T-helper 2 cell treated with Interferon-gamma antibody and Interleukin-4, amounts not matched to agents 5 μg/mL and 100 μg/mL, for 36 hours (primary cell): ENCODE measurements at places on chromosomes 12 and 14.
A peak's percentile ranks its signal among the peaks of the same experiment; 100 is the strongest.

GRCh38 chr12:106080041-106080790 lies 58.5 kb downstream of the NUAK1 start:
- H3K4me3 ChIP-seq = no peak overlapping the region
- H3K36me3 ChIP-seq = no peaks in the 10 kb centered on the region
- H3K27ac ChIP-seq = no peak overlapping the region
- H3K4me1 ChIP-seq = no peaks in the 10 kb centered on the region
- peaks cover 34% of the 10 kb centered on the region for H3K27me3 ChIP-seq
- no peak for DNase-seq

- no peaks in the 10 kb centered on the region for H3K27me3 ChIP-seq
- H3K27ac ChIP-seq = no peak overlapping the region
- H3K4me1 ChIP-seq = no peaks in the 10 kb centered on the region
- no peaks in the 10 kb centered on the region for H3K36me3 ChIP-seq
- no peak overlapping the region for H3K4me3 ChIP-seq
Observed at GRCh38 chr14:103545219-103545914, 16.4 kb downstream of the TRMT61A start.

- no peak for DNase-seq
- H3K36me3 ChIP-seq = no peaks in the 10 kb centered on the region
- H3K27me3 ChIP-seq = no peaks in the 10 kb centered on the region
- no peaks in the 10 kb centered on the region for H3K4me1 ChIP-seq
- no peak overlapping the region for H3K4me3 ChIP-seq
Observed at GRCh38 chr12:38367506-38367905, 50.9 kb downstream of the ALG10B start.

- H3K27me3 ChIP-seq = peaks cover 14% of the 10 kb centered on the region
- no peak overlapping the region for H3K27ac ChIP-seq
- H3K36me3 ChIP-seq = no peaks in the 10 kb centered on the region
- no peak for DNase-seq
Observed at GRCh38 chr14:56056031-56056430, 62.2 kb upstream of the PELI2 start.

GRCh38 chr12:127008755-127009403 lies 1258.1 kb upstream of the TMEM132C start:
- no peak overlapping the region for H3K4me3 ChIP-seq
- H3K4me1 ChIP-seq = no peaks in the 10 kb centered on the region
- no peak overlapping the region for H3K27ac ChIP-seq
- H3K27me3 ChIP-seq = no peaks in the 10 kb centered on the region

- peak; percentile 88 for DNase-seq
- H3K27me3 ChIP-seq = no peaks in the 10 kb centered on the region
- peaks cover 16% of the 10 kb centered on the region for H3K36me3 ChIP-seq
Observed at GRCh38 chr14:70907176-70907995, at the start of gene PCNX1. TSS of gene PCNX1 (plus strand) at chr14:70907459. CDS start at chr14:70907851, 392 bp downstream.

DNA sequence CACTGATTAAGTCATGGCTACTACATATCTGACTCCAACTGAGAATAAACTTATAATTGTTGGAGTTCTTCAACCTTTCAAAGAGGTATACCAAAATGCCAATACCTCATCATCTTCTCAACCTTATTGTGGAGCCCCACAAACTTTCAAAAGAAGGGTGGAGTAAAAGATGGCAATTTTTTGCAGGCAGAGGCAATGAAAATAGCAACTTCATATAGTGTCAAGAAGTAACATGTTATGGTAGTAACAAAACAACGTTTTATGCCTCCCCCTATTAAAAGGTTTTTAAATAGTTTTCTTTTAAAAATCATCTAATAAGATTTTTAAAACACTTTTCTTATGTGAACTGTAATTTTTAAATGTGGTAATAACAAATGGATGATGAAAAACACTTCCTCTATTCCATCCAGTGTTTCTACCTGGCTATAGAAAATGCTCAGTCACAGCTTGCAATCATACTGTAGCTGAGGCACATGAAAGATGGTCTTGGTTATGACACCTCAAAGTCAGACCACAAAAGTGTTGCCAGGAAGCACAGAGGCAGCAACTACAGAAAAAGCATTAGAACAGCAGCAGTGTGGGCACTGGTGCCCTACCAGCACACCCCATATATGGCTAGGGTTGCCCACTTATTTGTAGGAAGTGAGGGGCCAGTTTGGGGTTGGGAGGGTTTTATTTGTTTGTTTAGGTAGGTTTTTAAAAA lies 7.0 kb downstream of the PPP1R12A start:
- peak overlapping the region; percentile 41 for H3K4me3 ChIP-seq
- DNase-seq = peak; percentile 33

DNA sequence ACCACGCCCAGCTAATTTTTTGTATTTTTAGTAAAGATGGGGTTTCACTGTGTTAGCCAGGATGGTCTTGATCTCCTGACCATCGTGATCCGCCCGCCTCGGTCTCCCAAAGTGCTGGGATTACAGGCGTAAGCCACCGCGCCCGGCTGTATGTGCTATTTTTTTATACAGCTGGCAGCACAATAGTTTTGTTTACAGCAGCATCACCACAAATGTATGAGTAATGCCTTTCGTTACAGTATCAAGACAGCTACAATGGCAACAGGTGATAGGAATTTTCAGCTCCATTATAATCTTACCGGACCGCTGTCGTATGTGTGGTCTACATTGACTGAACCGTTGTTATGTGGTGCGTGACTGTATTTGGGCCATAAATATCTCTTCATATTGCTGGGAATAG lies 11.6 kb upstream of the MDM2 start:
- no peak overlapping the region for H3K27ac ChIP-seq
- no peak for DNase-seq
- no peaks in the 10 kb centered on the region for H3K36me3 ChIP-seq

GRCh38 chr12:99915251-99916082 lies 69.3 kb downstream of the ANKS1B start:
- DNase-seq = no peak
- H3K27me3 ChIP-seq = no peaks in the 10 kb centered on the region
- H3K4me1 ChIP-seq = no peaks in the 10 kb centered on the region
- no peak overlapping the region for H3K4me3 ChIP-seq
- no peaks in the 10 kb centered on the region for H3K36me3 ChIP-seq

GRCh38 chr14:72513965-72514659 lies 379.8 kb downstream of the DPF3 start:
- no peak for DNase-seq
- peaks cover 40% of the 10 kb centered on the region for H3K4me1 ChIP-seq
- no peak overlapping the region for H3K4me3 ChIP-seq
- H3K27ac ChIP-seq = no peak overlapping the region

- peaks cover 12% of the 10 kb centered on the region for H3K36me3 ChIP-seq
- no peaks in the 10 kb centered on the region for H3K27me3 ChIP-seq
- peaks cover 53% of the 10 kb centered on the region for H3K4me1 ChIP-seq
Observed at GRCh38 chr14:50039734-50040400, 76.5 kb downstream of the VCPKMT start.

GRCh38 chr12:52415870-52416750 lies 10.0 kb upstream of the KRT82 start:
- no peak for DNase-seq
- peaks cover 3% of the 10 kb centered on the region for H3K27me3 ChIP-seq
- H3K4me1 ChIP-seq = no peaks in the 10 kb centered on the region
- no peak overlapping the region for H3K4me3 ChIP-seq

DNA sequence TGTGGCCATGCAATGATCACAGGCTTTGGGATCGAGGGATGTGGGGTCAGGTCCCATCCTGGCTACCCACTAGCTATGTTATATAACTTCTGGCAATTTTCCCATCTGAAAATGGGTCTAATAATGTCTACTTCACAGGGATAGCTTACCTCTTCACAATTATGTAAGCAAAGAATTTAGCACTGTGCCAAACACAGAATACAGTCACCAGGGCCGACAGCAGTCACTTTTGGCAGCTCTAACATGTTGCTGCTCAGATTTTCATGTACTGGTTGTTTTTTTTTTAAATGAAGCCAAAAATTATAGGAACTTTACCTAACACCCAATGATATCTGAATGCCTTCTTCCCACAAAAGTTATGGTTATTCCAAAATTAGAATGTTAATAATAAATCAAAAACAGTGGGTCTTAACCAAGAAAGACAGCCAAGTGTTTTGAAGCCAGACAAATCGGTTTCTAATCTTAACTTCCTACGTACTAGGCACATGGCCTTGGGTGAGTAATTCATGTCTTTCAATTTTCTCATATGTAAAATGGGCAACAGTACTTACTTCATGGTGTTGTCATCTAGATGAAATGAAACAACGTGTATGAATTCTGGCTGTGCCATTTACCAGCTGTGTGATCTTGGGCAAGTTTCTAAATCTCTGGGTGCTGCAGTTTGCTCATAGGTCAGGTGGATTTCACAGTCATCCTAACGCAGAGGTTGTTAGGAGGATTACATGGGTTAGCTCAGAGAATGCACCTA lies 13.0 kb upstream of the PCED1B start:
- H3K4me3 ChIP-seq = no peak overlapping the region
- no peak for DNase-seq
- H3K4me1 ChIP-seq = no peaks in the 10 kb centered on the region
- no peaks in the 10 kb centered on the region for H3K36me3 ChIP-seq

DNA sequence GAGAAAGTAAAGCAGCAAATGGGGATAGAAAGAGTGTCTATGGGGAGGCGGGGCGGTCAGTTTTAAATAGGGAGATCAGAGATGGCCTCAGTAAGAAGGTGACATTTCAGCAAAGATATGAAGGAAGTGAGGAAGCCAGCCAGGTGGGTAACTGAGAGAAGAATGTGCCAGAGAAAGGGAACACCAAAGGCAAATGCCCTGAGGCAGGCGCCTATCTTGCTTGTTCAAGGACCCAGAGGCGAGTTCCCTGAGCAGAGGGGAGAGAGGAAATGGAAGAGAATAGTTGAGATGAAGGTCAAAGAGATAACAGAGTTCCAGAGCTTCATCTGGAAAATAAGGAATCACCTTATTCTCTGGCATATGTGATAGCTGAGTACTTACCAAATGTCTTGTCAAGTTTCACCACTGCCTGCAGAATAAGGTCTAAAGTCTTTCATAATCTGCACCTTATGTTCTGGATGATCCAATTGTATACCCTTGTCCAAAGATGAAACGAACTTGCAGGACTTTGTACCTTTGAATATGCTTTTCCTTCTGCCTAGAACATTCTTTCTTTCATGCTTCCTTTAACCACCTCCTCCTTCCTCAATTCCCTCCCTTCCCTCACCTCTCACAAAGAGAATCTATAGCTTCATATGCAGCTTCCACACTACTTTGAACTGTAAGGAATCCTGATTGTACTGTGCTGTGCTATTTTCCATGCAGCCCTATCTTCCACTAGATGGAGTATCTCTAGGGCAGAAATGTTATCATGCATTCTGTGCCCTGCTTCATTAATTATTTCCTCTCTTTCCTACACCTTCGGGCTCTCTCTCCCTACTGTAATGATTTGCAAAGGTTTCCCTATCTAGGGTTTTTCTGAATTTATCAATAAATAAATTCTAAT lies 38.5 kb downstream of the GNPTAB start:
- H3K4me1 ChIP-seq = peaks cover 42% of the 10 kb centered on the region
- H3K27ac ChIP-seq = peak overlapping the region; percentile 58
- peaks cover 48% of the 10 kb centered on the region for H3K36me3 ChIP-seq
- peak overlapping the region; percentile 3 for H3K4me3 ChIP-seq
- DNase-seq = no peak

GRCh38 chr12:103373088-103373523 lies 122.7 kb downstream of the C12orf42 start:
- no peak overlapping the region for H3K4me3 ChIP-seq
- DNase-seq = no peak
- no peaks in the 10 kb centered on the region for H3K27me3 ChIP-seq
- H3K4me1 ChIP-seq = no peaks in the 10 kb centered on the region
- H3K27ac ChIP-seq = no peak overlapping the region

DNA sequence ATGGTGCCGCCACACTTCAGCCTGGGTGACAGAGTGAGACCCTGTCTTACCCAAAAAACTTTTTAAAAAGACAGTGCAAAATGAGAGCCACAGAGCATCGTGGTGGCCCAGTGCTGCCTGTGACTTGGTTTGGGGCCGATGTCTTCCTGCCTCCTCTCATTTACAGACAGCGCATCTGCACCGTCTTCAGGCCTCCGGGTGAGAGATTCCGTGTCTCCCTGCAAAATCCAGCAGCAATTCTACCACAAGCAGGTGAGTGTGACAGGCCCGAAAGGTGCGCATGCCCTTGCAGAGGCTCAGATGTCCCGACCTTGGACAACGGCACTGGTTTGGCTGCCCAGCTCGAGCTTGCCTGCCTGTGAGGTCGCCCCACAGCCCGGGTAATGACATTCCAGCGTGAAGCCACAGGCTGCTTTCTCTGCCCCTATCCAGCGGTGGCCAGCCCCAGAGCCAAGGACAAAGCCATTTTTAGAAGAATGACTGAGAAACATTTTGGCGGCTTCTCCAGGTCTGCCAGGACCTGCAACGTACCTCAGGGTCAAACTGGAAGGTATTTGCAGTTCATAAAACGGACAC lies 70.3 kb upstream of the RFLNA start:
- H3K36me3 ChIP-seq = no peaks in the 10 kb centered on the region
- H3K4me1 ChIP-seq = peaks cover 7% of the 10 kb centered on the region
- peaks cover 2% of the 10 kb centered on the region for H3K27me3 ChIP-seq
- H3K4me3 ChIP-seq = no peak overlapping the region
- H3K27ac ChIP-seq = no peak overlapping the region

DNA sequence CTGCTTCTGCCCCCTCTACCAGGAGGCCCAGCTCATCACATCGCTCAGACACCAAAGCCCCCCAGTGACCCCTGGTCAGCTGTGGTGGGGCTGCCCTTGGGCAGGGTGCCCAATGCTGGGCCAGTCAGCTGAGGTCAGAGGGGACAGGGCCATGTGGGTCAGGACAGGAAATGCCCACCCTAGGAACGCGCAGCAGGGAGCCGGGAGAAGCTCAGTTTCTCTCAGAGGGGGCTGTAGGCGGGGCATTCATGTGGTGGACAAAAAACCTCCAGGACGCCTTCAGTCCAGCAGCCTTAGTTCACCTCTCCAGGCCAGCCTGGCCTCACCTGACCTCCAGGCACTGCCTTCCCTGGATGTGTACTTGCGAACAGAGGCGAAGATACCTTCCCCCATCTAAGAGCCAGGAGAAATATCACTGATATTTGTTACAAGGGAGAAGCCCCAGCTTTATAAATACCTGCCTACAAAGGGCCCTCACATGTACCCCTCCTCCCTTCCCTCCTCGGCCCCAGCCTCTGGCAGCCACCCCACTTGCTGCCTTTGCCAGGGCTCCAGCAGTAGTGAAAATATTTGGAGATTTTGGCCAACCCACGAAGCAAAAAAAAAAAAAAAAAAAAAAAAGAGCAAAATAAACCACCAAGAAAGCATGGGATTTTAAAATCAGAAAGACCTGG lies 41.9 kb upstream of the PLEKHG6 start:
- peaks cover 3% of the 10 kb centered on the region for H3K27me3 ChIP-seq
- no peak for DNase-seq
- no peak overlapping the region for H3K27ac ChIP-seq
- no peak overlapping the region for H3K4me3 ChIP-seq

DNA sequence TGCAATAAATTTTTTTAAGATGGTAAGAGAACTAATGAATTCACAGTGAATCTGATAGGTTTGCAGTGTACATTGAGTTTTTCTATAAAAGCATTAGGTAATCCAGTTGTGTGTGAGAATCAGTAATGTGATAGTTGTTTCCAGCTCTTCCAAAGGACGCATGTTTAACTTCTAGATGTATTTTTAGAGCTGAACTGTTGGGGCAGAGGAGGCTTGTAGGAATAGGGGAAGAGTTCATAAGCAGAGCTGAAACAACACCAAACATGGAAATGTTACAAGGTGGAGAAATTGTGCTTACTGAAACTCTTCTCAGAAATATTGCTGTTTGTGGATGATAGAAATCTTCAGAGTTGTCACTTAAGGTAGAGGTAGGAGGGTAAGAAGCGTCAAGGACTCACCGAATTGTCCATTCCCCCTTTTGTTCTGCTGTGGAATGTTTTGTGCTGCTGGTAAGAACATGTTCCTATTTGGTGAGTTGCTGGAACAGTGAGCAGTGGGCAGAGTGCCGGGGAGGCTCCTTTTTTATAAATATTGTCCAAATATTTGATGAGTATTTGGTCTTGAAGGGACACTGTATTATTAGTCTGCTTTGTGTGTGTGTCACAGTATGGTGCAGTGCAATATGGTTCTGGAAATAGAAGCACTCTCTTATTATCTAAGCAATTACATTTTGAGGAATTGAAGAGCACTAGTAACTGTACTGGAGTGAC lies 76.7 kb downstream of the ANO6 start:
- H3K4me1 ChIP-seq = peaks cover 8% of the 10 kb centered on the region
- no peaks in the 10 kb centered on the region for H3K36me3 ChIP-seq
- DNase-seq = no peak
